Lung (tissue), 17 donors: ENCODE measurements at places on chromosomes 5 and 9. TPM values are rescaled to one million over a fixed set of nuclear protein-coding genes. Genes with fewer than 3 reads are reported as not detected.

- peak; percentile 36 for DNase-seq
- peak overlapping the region; percentile 53 for H3K27ac ChIP-seq
- H3K27me3 ChIP-seq, result no peaks in the 10 kb centered on the region
- no peaks in the 10 kb centered on the region for H3K4me1 ChIP-seq
- H3K4me3 ChIP-seq, result no peak overlapping the region
These were observed 235.6 kb downstream of the ELAVL2 start for GRCh38 chr9:23590276-23591000.

DNA sequence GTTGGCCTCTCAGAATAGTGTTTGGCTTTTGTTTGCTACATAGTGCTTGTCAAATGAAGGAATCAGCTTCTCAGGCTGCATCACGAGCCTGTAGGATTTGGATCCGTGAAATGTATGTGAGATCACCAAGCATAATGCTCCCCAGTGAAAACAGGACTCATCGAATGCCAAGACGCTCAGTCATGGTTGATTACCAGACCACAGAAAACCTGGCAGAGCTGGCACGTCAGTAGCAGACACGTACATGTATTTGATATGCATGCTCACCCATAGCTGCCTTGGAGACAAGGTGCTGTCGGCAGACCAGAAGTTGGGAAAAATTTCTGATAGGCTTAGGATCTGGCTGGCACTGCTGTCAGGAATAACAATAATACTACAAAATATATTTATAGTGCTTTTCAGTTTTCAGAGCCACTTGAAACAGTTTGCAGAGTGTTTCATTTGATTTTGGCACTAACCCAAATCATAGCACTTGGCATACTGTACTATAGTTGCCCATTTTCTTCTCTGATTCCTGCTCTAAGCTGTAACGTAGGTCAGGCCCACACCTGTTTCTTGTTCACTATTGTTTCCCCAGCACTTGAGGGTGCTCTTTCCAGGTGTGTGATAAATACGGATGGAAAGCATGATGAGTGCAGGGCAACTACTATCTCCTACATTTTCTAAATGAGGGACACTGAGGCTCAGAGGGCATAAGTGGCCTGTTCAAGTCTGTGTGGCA lies 226.1 kb downstream of the NR3C1 start:
- H3K27ac ChIP-seq, result no peak overlapping the region
- no peaks in the 10 kb centered on the region for H3K27me3 ChIP-seq
- H3K36me3 ChIP-seq, result no peaks in the 10 kb centered on the region
- DNase-seq, result peak; percentile 42
- no peak overlapping the region for H3K4me3 ChIP-seq

DNA sequence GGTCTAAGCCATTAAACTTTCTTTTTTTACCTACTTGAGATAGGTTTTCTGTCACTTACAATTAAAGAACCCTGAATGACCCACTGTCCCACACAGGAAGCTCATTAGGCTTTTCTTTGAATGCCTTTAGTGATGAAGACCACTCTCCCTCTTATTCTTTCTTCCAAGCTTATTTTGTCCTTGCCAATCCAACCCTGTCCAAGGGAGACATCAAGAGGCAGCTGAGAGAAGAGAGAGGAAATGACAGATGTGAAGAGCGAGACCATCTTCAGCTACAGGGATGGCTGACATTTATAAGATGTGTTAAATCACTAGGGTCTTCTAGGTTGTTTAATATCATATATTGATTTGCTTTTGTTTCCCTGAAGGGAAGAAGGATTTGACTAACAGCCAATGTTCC lies 133.5 kb downstream of the FAM114A2 start:
- no peak overlapping the region for H3K27ac ChIP-seq
- H3K4me3 ChIP-seq, result no peak overlapping the region
- DNase-seq, result no peak
- H3K36me3 ChIP-seq, result no peaks in the 10 kb centered on the region

DNA sequence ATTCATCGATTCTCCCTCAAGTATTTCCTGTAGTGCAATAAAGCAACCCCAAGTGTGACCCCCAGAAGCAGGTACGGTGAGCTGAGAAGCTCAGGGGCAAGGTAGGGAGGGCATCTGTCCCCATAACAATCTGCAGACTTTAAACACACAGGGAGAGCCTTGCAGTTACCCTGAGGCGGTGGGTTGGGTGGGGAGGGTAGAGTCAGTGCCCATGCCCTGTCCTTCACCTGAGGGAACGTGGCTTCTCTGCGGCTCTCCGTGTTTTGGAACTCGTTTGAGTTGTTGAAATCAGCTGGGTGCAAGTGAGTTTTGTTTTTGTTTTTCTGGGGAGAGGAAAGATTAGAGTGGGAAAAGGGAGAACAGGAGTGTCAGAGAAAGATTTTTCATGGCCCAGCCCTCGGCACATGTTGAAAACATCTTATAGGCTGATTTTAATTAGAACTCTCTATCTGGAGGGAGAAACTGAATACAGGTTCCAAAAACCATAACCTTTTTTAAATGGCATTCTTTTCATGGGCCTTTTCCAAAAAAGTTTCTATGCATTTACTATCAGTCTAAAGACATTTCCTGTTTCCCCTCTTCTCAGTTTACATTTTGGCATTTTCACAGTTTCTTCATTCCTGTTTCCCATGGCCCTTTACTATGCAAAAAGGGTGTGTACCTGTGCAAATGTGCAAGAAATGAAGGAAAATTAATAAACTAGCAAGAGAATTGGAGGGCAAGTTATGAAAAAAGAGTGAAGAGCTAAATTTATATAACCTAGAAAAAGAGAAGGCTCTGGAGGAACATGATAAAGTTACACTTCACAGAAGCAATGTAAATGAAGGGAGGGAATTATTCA lies 266.5 kb upstream of the VLDLR start:
- no peak overlapping the region for H3K27ac ChIP-seq
- no peak for DNase-seq
- no peaks in the 10 kb centered on the region for H3K36me3 ChIP-seq

DNA sequence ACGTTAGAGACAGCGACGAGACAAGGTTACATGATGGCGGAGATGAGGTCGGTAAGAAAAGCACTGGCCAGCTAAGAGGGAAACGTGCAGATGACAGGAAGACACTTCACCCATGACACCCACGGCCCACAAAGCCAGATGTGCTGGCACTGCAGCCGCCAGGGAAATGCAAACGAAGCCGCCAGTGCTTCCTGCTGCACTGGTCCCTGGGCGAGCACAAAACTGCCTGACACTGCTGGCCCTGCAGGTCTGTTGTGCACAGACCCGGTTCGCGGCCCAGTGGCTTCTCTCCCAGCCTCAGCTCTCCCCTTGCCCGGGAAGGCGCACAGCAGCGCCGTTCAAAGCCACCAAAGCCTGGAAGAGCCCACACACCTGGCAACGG lies 20.3 kb downstream of the QSOX2 start:
- H3K27ac ChIP-seq, result no peak overlapping the region
- no peaks in the 10 kb centered on the region for H3K4me1 ChIP-seq
- DNase-seq, result no peak
- no peak overlapping the region for H3K4me3 ChIP-seq

DNA sequence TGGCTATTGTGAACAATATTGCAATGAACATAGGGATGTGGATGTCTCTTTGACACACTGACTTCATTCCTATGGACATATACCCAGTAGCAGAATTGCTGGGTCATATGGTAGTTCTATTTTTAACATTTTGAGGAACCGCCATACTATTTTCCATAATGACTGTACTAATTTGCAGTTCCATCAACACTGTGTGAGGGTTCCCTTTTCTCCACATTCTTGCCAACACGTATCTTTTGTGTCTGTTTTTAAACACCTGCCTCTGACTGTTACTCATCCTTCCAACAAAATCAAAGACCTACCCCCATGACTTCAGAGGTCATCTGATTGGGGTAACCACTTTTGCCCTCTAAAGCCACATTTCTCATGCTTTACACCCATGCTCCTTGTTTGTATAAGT lies 133.5 kb downstream of the MED27 start:
- H3K4me3 ChIP-seq, result no peak overlapping the region
- no peaks in the 10 kb centered on the region for H3K36me3 ChIP-seq
- no peak for DNase-seq
- H3K27ac ChIP-seq, result no peak overlapping the region

DNA sequence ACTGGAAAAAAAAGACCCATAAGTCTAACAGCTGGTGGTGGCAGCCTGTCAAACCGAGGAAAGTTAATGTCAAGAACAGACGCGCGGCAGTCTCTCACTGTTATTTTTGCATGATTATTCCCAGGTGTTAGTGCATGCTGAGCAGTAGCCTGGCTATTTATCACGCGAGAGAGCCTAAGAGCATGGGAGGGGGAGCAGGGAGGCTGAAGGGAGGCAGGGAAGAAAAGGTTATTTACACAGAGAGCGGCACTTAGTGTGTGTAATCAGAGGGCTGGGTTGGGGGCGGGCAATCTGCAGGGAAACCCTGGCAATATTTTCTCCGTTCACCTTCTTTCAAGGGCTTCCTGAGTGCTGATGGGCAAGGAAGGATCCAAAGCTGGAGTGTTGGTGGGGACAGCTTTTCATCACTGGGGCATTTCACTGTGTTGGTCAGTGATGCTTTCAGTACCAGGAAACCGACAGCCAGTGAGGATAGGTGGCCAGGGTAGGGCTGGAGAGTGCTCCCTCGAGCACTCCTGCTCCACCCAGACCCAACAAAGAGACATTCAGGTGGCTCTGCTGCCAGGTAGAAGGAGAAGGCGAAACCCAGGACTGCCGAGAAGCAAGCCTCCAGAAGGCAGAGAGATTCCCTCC lies 39.6 kb downstream of the ZNF608 start:
- H3K27me3 ChIP-seq, result no peaks in the 10 kb centered on the region
- H3K36me3 ChIP-seq, result no peaks in the 10 kb centered on the region
- peak overlapping the region; percentile 81 for H3K27ac ChIP-seq
- peak; percentile 90 for DNase-seq
- H3K4me3 ChIP-seq, result no peak overlapping the region

- no peak overlapping the region for H3K27ac ChIP-seq
- H3K4me1 ChIP-seq, result no peaks in the 10 kb centered on the region
- no peak for DNase-seq
- H3K36me3 ChIP-seq, result no peaks in the 10 kb centered on the region
These were observed 70.3 kb downstream of the MAP1B start for GRCh38 chr5:72177538-72177937.

Gene ADRB2
- total RNA-seq, result 18.4 TPM

DNA sequence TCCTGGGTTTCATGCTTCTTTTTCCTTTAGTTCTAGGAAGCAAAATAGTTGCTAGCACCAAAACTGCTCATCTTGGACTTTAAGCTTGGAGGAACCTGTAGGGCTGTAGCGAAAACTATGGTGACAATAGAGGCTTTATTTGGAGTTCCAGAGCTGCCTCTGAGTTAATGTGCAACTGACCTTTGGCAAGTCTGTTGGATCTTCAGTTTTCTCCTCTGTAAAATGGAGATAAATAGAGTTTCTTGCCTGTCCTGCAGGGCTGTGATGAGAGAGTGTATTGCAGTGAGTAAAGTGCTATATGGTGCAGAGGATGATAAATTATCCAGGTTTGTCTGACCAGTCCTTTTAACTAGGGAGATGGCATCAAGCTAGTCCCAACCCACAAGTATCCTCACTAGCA lies 417.0 kb downstream of the MAN2A1 start:
- no peaks in the 10 kb centered on the region for H3K27me3 ChIP-seq
- H3K4me3 ChIP-seq, result no peak overlapping the region
- DNase-seq, result no peak
- no peaks in the 10 kb centered on the region for H3K4me1 ChIP-seq
- H3K27ac ChIP-seq, result no peak overlapping the region

- H3K27me3 ChIP-seq, result no peaks in the 10 kb centered on the region
- no peak overlapping the region for H3K4me3 ChIP-seq
- H3K4me1 ChIP-seq, result no peaks in the 10 kb centered on the region
- H3K27ac ChIP-seq, result no peak overlapping the region
These were observed 84.7 kb downstream of the CMYA5 start for GRCh38 chr5:79774171-79774854.

- H3K4me1 ChIP-seq, result no peaks in the 10 kb centered on the region
- no peaks in the 10 kb centered on the region for H3K27me3 ChIP-seq
- no peak for DNase-seq
- no peak overlapping the region for H3K4me3 ChIP-seq
- H3K27ac ChIP-seq, result no peak overlapping the region
These were observed 55.0 kb downstream of the SH3PXD2B start for GRCh38 chr5:172399336-172399735.

GRCh38 chr5:57181154-57181553 lies 7.3 kb downstream of the GPBP1 start:
- DNase-seq, result no peak
- H3K36me3 ChIP-seq, result peaks cover 6% of the 10 kb centered on the region
- H3K27me3 ChIP-seq, result no peaks in the 10 kb centered on the region
- H3K4me1 ChIP-seq, result peaks cover 21% of the 10 kb centered on the region
- H3K27ac ChIP-seq, result no peak overlapping the region
- H3K4me3 ChIP-seq, result no peak overlapping the region

- no peaks in the 10 kb centered on the region for H3K27me3 ChIP-seq
- H3K36me3 ChIP-seq, result peaks cover 4% of the 10 kb centered on the region
- H3K4me1 ChIP-seq, result peaks cover 8% of the 10 kb centered on the region
These were observed at the start of gene LSM11 for GRCh38 chr5:157743163-157744050. LSM11 (plus strand) TSS chr5:157743712; CDS start chr5:157743751, 39 bp downstream.

GRCh38 chr5:155616779-155617392 lies 603.3 kb downstream of the KIF4B start:
- no peaks in the 10 kb centered on the region for H3K4me1 ChIP-seq
- no peaks in the 10 kb centered on the region for H3K27me3 ChIP-seq
- H3K36me3 ChIP-seq, result no peaks in the 10 kb centered on the region
- peak; percentile 16 for DNase-seq

DNA sequence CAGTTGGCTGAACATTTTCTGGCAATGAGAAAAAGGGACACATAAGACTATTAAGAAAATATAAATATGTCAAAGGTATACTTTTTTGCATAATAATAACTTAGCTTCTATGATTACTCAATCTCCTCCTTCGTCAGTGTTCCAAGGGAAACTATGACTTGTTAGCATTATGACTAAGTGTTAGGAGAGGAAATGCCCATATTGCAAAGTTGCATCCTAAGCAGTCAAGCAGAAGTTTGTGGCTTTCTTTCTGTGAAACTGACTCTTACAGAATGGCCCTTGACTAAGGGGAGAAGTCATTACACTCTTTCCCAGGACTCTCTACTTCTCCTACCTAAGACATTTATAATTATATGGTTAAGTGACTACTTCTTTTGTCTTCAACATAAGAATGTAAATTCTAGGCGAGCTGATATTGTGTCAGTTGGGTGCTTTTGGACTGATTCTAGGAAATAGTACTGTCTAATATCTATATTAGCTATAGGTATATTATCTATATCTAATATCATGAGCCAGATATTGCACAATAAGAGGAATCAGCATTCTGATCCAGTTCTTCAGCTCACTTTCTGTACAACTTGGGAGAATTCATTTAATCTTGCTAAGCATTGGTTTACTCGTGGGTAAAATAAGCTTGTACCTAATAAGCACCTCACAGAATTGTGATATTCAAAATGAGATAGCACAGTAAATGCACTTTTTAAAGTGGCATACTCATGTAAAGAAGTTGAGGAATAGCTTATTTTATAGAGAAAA lies 16.4 kb upstream of the SPINK6 start:
- no peaks in the 10 kb centered on the region for H3K27me3 ChIP-seq
- no peak overlapping the region for H3K4me3 ChIP-seq
- peak; percentile 11 for DNase-seq
- no peaks in the 10 kb centered on the region for H3K4me1 ChIP-seq
- no peak overlapping the region for H3K27ac ChIP-seq

Gene EPB41L4A
- 44.5 TPM for total RNA-seq

Gene HMGXB3
- 39.1 TPM for total RNA-seq
